PC-9 (cell line): ENCODE measurements at places on chromosomes 12 and 14.

- no peak for DNase-seq
Measured at GRCh38 chr12:28313631-28314030, 123.4 kb downstream of the CCDC91 start.

- no peak for DNase-seq
Measured at GRCh38 chr12:88202500-88202899, 60.4 kb downstream of the TMTC3 start.

- no peak for DNase-seq
Measured at GRCh38 chr12:58966939-58967338, 46.6 kb upstream of the LRIG3 start.

DNA sequence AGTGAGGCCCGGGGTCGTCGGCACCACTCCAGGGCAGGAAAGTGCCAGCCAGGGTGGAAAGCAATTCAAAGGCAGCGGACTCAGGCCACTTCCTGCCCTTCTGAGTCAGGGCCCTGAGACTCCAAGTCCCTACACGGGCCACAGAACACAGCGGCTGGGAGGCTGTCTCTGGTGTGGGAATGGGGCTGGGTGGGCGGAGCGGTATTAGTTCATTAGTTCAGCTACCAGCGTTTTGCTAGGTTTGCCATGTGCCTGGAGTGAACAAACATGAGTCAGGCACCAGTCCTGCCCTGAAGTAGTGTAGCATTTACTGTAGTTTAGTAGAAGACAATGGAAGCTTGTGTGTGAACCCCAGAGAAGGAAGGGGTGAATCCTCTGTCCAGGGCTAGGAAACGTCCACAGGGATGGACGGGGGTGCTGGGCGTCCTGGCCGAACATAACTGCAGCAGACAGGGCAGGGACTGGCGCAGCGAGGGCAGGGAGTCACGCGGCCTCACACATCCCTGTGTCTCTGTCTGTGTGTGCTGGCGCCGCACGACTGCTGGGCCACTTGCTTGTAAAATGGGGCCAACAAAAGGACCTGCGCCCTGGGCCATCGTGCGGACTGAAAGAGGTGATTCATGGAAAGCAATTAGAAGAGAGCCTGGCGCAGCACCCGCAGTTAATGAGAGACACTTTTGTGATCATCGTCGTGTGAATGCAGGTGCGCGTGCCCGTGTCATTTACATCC lies 186.4 kb upstream of the PRMT8 start:
- peak; percentile 88 for DNase-seq

DNA sequence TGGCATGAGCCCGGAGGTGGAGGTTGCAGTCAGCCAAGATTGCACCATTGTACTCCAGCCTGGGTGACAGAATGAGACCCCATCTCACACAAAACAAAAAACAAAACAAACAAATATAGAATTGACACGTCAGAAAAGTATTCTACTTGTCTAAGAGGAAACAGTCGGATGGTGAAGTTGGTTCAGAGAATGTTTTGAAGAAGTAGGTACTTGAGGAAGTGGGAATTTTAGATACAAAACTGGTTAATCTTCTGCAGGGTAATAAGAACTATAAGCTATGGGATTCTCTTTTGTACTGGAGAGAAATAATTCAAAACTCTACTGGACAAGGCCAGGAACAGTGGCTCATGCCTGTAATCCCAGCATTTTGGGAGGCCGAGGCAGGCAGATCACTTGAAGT lies 14.6 kb upstream of the TCTN1 start:
- DNase-seq = no peak

DNA sequence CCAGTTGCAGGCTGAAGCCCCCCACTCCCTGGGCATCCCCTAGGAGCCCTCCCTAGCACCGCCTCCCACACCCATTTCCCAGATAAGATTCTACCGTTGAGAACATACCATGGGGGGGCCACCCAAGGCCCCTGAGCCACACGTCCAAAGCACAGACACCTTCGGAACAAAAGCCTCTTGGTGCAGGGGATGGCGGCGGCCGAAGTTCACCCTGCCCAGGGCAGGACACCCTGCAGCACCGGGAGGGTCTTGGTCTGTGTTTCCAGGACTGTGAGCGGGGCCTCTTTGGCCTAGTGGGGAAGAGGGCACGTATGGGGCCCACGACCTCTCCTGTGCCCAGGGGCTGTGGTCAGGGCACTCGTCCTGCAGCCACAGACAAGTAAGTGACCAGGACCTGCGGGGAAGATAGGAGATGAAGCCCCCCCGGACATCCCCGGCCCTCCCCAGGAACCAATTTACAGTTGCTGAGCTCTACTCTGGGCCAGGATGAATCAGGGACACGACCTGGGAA lies 154.3 kb upstream of the C14orf180 start:
- DNase-seq = no peak

GRCh38 chr14:72721083-72721482 lies 172.8 kb downstream of the DPF3 start:
- DNase-seq = no peak

GRCh38 chr12:80314741-80315140 lies 129.3 kb upstream of the PTPRQ start:
- DNase-seq = no peak

GRCh38 chr14:35632676-35633075 lies 98.7 kb downstream of the INSM2 start:
- DNase-seq = no peak

GRCh38 chr14:100618318-100618693 lies 31.1 kb upstream of the BEGAIN start:
- DNase-seq = no peak

DNA sequence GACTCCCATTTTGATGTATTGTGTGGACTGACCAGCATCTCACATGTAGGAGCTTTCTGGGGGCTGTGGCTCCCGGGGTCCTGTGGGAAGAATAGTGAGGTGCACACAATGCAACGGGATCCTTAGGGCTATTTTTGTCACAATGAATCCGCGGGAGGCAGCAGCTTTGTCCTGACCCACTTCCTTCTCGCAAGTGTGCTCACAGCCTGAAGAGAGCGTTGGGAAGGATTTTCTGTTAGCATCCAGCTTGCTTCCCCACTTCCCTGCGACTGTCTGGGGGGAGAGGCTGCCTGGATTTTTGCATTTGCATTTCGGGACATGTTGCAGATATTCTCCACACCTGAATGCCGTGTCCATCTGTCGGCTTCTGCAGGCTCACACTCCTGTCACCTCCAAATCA lies 31.9 kb downstream of the FZD10 start:
- DNase-seq = no peak

DNA sequence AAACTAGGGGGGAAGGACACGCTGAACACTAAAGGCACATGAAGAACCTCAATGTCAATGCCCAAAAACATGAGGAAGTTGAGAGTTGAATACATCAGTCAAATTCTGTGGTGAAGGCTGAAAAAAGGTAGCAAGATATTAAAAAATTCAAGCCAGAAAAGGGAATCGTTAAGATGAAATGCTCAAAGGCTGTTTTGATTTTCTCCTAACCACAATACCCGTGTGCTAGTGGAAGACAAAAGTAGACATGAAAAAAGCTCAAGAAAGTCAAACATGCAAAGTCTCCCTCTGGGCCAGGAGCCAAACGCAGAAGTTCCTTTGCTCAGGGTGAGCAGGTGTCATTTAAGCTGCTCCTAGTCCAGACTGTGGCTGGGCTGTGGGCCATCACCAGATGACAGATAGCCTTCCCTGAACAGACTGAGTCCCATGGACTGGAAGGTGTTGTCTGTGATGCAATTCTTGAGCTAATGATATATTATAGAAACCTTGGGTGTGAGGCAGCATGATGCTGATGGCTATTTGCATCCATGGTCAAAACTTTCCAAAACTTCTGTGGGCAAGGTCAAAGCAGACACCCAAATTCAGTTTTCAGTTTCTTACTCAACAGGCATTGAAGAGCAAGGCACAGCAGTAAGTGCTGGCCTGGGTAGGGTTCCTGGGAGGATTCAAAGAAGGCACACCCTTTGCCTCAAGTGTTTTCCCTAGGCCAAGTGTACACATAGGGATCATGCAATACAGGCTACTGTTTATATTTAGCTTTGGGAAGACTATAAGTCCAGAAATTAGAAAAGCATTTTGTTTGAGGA lies 81.6 kb downstream of the MYRFL start:
- no peak for DNase-seq

- DNase-seq = no peak
Measured at GRCh38 chr12:115478505-115478904, 794.5 kb upstream of the TBX3 start.

DNA sequence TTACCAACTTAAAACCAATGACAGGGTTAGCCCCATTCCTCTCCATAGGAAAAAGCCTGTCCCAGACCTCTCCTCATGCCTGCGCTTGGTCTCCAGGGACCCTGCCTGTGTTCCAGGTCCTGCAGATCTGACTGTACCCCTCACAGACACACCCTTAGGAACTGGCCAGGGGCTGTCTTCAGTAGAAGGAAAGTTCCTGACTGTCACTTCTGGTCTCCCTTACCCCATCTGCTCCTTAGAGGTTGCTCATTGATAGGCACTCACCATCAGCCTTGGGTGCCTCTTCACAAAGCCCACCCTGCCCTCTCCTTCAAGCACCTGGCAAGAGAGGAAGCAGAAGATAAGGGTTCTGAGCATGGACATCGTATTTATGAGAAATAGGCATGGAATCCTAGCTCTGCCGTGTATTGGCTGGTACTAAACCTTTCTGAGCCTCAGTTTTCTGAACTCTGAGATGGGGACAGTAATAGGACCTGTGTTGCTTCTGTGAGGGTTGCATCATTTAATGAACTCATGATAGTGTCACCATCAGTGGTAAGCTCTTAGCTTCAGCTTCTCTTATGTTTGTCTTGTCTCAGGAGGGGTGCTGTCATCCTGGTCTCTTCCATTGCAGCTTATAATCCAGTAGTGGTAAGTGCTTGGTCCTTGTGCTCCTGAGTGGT lies 7.5 kb downstream of the DHRS2 start:
- DNase-seq = no peak

DNA sequence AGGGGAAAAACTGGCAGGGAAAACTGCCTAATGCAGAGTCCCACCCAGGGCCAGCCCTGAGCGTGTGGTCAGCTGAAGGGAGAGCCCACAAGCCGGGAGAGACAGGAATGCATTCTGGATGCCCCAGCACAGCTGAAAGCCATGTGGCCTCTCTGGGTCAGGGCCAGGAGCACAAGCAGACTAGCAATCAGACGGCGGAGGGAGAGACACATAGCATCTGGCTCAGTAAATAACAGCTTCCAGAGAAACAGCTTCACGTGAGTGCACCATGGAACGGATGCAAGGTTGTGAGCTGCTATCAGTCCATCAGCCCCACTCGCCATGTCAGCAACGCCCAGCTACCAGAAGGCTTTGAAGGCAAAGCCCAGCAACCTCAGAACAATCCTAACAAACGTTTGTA lies 28.2 kb upstream of the TMEM106C start:
- DNase-seq = no peak

GRCh38 chr12:3646561-3647241 lies 106.2 kb downstream of the CRACR2A start:
- no peak for DNase-seq

DNA sequence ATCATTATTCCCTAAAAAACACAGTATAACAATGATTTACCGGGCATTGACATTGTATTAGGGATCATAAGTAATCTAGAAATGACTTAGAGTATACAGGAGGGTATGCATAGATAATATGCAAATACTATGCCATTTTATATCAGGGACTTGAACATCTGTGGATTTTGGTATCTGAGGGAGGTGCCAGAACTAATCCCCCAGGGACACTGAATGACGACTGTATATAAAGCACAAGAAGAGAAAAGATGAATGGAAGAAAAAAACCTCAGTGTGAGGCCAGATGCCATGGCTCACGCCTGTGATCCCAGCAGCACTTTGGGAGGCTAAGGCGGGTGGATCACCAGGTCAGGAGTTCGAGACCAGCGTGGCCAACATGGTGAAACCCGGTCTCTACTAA lies 25.5 kb upstream of the COX6A1 start:
- no peak for DNase-seq
